ENCODE measurements at places on chromosomes 11 and 22.

GRCh38 chr22:31637447-31637890, 24.5 kb downstream of the PISD start:
- DNase-seq = no peak

- DNase-seq = no peak
These were observed 204.5 kb downstream of the BRD1 start for GRCh38 chr22:49623176-49623575.

GRCh38 chr11:109112821-109113280, 309.1 kb upstream of the C11orf87 start:
- DNase-seq = no peak

GRCh38 chr11:15621565-15621964, 506.8 kb downstream of the INSC start:
- no peak for DNase-seq
